DND-41 (cell line): ENCODE measurements at places on chromosomes 12 and 14.

DNA sequence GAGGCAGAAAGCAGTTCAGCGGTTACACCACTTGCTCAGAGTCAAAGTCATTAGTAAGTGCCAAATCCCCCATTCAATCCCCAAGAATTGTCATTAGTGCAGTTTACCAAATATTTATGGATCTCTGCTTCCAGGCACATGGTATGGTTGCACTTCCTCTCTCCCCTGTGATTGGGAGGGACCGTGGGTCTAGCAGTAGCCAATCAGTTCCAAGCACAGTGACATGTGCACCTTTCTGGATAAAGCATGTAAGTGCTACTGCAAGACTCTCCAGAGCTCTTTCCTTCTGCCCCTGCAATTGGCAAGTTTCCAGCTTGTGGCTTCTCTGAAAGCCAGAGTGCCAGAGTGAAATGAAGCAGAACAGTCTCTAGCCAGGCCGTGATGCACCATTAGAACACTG is 85.3 kb upstream of the FLRT2 start:
- peak; percentile 48 for DNase-seq

- DNase-seq, result no peak
These were observed 47.0 kb upstream of the ERGIC2 start for GRCh38 chr12:29427964-29428363.

- no peak for DNase-seq
These were observed 886.0 kb upstream of the FBXO33 start for GRCh38 chr14:40318211-40318719.

GRCh38 chr14:79701371-79701770 is 509.9 kb downstream of the DIO2 start:
- DNase-seq, result no peak

GRCh38 chr12:124715121-124715990 is 147.9 kb upstream of the NCOR2 start:
- no peak for DNase-seq

DNA sequence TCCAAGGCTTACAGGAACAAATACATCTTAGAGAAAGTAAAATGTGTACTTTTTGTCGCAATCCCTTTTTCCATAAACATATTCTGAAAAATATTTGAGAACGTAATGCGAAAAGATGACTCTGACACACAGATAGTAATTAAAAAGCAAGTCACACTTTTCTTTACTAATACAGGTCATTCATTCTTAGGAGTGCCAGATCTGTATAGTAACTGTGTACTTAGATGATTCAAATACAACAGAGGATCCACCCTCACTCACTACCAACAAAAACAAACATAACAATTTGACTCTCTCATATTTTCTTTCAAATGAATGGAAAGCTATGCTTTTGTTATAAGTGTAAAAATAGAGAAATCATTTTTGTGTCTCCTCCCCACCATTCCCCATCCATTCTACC is 795.4 kb downstream of the SLC6A15 start:
- DNase-seq, result no peak

- no peak for DNase-seq
These were observed 831 bp upstream of the NKX2-1 start for GRCh38 chr14:36520601-36521525.

GRCh38 chr12:52181746-52182145 is 10.1 kb downstream of the KRT80 start:
- DNase-seq, result no peak

DNA sequence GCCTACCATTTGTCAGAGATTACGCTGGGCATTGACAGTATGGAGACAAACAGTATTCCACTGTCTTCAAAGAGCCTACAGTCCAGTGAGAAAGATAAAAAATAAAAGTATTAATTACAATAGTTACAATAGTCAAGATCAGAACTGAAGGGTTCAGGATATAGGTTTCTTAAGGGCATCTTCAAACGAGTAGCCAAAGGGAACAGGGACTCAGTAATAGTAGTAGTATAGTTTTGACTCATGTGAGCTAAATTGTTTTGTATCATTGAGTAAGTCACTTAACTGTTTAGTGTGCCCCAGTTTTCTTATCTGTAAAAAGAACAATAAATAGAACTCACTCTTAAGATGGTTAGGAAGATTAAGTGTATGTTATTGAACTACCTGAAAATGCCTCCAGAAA is 123.6 kb downstream of the METTL25 start:
- DNase-seq, result no peak

DNA sequence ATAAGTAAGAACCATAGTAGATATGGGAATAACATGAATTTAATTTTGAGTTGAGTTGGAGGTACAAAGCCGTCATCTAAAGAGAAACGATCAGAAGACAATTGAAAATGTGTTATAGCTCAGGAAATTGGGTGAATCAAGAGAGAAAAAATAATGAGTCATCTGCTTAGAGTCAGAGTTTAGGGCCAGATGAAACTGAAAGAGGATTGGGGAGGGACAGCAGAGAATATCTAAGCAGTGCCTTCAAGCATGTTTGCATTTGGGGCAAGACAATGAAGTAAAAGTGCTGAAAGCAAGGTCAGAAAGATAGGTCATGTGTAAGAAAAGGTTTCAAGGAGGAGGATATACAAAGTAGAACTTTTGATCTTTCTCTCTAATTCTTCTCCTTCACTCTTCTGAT is 49.4 kb downstream of the SLC15A5 start:
- no peak for DNase-seq

GRCh38 chr12:13390381-13390861 is 193.9 kb downstream of the EMP1 start:
- DNase-seq, result no peak

- no peak for DNase-seq
These were observed 5.7 kb downstream of the MAP3K9 start for GRCh38 chr14:70803321-70804310.

DNA sequence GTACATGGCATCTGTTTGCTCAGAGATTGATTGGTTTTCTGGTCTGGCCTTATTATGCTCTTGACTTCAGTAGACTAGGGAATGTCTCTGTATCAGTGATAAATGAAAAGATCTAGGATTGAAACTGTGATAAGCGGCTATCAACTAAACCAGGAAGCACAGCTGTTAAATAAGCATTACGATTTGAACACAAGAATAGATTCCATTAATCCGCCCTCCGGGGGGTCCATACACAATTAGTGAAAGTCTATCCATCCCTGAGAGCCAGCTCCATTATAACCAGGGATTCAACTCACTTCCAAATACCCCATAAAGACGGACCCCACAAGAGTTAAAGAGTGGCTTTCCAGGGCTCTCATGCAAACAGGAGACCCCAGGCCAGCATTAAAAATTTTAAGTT is 279.0 kb downstream of the GRIN2B start:
- no peak for DNase-seq

DNA sequence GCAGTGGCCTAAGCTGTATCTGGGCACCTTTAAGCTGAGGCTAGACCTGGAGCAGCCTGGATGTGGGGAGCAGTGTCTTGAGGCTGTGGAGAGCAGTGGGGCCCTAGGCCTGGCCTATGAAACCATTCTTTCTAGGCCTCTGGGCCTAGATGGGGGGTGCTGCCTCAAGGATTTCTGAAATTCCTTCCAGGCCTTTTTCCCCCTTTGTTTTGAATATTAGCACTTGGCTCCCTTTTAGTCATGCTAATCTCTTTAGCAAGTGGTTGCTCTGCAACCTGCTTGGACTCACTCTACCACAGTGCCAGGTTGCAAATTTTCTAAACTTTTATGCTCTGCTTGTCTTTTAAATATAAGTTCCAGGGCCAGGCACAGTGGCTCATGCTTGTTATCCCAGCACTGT is 41.6 kb upstream of the RFX4 start:
- DNase-seq, result no peak

DNA sequence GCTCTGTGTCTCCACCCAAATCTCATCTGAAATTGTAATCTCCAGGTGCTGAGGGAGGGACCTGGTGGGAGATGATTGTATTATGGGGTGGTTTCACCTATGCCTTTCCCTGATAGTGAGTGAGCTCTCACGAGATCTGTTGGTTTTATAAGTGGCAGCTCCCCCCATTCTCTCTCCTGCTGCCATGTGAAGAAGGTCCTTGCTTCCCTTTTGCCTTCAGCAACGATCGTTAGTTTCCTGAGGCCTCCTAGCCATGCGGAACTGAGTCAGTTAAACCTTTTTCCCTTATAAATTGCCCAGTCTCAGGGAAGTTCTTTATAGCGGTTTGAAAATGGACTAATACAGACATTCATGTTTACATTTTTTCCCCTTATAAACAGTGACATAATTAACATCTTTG is 36.1 kb downstream of the PELI2 start:
- peak; percentile 29 for DNase-seq

DNA sequence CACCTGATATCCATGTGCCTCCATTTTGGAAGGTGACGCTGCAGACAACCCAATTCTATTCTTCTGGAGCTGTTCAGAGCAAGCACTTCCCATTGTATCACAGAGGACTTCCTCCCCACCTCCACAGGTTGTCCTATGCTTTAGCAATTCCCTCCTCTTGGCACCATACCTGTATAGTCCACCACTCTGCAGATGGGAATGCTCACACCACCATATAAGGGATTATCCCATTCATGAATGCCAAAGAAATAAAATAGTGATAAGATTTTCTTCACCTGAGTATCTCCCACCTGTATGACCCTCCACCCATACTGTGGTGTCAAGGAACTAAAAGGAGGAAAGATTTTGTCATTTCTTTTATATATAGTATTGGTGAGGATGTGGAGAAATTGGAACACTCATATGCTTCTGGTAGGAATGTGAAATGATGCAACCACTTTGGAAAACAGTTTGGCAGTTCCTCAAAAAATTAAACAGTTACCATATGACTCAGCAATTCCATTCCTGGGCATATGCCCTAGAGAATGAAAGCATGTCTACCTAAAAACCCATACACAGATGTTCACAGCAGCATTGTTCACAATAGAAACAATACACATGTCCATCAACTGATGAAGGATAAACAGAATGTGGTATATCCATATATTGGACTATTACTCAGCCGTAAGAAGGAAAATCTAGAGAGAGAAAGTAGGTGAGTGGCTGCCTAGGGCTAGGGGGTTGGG is 75.2 kb downstream of the FIGNL2 start:
- no peak for DNase-seq

DNA sequence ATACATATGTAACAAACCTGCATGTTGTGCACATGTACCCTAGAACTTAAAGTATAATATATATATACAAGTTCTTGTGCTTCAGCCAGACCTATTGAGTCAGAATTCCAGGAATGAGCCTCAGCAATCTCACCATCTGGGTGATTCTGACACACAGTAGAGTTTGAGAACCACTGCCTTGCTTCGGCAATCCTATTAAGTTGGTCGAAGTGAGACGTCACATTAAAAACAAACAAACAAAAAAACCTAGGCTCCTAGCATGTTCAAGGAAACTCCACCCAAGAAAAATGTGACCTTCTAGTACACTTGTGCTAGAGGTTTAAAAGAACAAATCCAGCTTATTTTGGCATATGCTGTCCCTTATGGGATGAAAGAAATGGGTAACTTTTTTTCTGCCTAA is 115.8 kb downstream of the SINHCAF start:
- DNase-seq, result no peak

DNA sequence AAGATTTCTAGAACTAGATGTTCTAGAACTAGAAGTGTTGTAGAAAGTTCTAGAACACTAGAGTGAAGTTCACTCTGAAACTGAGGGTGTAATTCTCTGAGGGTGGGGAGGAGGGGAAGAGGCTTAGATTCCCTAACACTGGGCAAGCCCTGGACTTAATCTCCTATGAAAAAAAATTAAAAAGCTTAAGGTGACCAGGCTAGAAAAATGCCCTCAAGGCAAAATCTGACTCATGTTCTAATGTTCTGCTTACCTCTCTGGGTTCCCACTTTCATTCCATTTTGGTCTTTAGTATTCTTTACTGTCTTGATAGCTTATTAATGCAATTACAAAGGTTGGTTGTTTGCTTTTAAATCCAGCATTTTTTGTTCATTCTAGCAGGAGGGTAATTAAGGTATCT is 101.5 kb downstream of the KICS2 start:
- DNase-seq, result no peak

GRCh38 chr14:92792885-92793284 is 1.2 kb upstream of the GOLGA5 start:
- DNase-seq, result no peak

GRCh38 chr14:23052182-23052623 is 5.1 kb downstream of the CDH24 start:
- no peak for DNase-seq

DNA sequence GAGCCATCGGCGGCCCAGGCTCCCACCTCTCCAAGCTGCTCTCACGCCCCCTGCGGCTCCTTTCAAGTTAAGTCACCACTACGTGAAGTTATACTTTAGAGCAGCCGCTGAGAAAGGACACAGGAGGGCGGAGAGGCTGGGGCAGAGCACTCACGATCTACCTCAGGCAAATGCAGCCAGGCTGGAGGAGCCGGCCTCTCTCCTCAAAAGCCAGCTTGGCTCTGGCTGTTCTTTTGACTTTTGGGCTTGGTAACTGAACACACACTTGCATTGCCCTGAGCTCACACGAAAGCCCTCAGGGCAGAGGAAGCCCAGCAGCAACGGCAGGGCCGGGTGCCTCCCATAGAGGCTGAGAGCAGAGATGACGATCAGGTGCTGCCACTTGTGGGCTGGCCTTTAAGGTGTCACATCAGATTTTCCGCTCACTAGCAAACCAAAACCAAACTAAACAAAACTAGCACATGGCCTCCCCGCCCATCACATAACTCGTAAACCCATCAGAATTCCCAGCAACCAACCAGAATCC is 75.2 kb downstream of the PITPNM2 start:
- peak; percentile 31 for DNase-seq

DNA sequence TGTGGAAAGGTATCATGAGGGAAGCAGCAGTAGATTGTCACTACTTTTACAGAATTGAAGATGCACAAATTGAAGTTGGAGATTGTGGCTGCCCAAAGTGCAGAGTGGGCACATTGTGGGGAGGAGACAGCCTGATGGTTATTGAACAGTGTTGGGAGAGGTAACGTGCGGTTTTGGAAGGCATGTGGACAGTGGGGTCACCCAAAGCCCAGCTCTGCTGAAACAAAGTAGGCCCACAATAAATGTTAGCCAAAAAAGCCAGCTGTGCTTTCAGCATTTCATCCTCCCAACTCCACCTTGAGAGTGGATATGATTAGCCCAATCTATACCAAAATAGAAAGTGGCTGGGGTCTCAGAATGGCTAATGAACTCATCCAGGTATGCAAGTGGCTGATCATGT is 96.7 kb downstream of the TMX1 start:
- no peak for DNase-seq

GRCh38 chr12:66552716-66553115 is 126.2 kb downstream of the GRIP1 start:
- DNase-seq, result no peak

- DNase-seq, result no peak
These were observed 435.7 kb downstream of the GXYLT1 start for GRCh38 chr12:41709012-41709411.

- DNase-seq, result no peak
These were observed 162.5 kb upstream of the NOS1 start for GRCh38 chr12:117523971-117524370.

DNA sequence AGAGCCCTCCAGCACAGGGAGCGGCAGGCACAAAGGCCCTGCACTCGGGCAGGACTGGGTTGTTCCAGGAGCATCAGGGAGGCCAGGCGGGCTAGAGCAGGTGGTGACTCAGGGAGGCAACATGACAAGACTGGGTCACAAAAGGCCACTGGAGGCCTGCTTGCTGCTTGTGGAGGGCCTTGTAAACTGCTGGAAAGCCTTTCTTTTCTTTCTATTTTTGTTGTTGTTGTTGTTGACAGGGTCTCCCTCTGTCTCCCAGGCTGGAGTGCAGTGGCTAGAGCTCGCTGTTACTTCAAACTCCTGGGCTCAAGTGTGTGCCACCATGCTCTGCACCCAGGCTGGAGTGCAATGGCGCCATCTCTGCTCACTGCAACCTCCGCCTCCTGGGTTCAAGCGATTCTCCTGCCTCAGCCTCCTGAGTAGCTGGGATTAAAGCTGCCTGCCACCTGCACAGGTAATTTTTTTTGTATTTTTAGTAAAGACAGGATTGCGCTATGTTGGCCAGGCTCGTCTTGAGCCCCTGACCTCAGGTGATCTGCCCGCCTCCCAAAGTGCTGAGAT is 11.8 kb upstream of the RCOR1 start:
- DNase-seq, result no peak
